Fibroblast of upper back skin (primary cell): ENCODE measurements at places on chromosomes 5 and 9.

DNA sequence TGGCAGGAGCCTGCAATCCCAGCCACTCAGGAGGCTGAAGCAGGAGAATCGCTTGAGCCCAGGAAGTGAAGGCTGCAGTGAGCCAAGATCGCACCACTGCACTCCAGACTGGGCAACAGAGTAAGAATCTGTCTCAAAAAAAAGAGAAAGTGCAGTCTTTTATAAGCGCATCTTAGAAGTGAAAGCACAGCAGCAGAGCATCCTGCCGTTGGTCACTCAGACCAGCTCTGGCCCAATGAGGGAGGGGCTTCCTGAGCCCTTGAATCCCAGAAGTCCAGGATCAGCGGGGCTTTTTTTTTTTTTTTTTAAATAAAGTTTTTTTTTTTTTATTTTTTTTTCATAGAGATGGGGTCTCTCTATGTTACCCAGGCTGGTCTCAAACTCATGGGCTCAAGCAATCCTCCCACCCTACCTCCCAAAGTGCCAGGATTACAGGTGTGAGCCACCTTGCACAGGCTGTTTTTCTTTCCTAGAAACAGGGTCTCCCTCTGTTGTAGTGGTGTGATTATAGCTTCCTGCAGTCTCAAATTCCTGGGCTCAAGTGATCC, 42.3 kb downstream of the NAIF1 start:
- no peak for DNase-seq

DNA sequence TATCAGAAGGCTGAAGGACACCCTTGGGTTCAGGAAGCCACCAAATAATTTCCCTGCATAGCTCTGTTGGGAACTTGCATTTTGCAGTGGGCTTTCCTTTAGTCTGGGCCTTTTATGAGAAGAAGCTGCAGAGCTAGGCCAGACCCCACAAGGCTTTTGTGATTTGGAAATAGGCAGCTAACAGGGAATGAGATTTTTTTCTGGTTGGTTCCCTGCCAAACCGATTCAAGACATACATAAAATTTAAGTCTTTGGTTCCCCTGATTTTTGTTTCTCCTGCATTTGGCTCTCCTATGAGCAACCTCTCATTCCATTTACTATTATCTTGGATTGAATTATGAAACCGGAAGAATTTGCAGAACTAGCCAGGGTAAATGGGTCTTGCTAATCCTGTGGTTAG, 81.5 kb upstream of the PTCH1 start:
- no peak for DNase-seq

GRCh38 chr5:159467666-159468065, 137.4 kb upstream of the IL12B start:
- no peak for DNase-seq

DNA sequence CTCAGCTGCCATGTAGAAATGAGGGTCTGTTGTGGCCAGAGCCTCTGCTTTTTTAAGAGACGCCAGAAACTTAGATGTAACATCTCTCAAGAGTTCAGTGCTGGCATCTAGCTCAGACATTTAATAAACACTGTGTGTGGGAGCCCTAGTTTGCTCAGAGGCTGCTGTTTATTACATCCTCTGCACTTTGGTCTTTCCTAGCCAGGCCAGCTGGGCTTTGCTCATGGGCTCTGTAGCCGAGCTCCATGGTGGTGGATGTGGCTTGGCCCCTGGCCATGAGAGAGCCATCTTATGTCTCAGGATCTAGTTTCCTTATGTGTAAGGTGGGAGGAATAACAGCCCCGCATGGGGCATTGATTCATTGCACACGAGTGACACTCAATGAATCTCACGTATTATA, 30.0 kb downstream of the ARHGEF37 start:
- DNase-seq = peak; percentile 70

- peak; percentile 8 for DNase-seq
Measured at GRCh38 chr5:120255214-120255613, 208.9 kb upstream of the PRR16 start.

DNA sequence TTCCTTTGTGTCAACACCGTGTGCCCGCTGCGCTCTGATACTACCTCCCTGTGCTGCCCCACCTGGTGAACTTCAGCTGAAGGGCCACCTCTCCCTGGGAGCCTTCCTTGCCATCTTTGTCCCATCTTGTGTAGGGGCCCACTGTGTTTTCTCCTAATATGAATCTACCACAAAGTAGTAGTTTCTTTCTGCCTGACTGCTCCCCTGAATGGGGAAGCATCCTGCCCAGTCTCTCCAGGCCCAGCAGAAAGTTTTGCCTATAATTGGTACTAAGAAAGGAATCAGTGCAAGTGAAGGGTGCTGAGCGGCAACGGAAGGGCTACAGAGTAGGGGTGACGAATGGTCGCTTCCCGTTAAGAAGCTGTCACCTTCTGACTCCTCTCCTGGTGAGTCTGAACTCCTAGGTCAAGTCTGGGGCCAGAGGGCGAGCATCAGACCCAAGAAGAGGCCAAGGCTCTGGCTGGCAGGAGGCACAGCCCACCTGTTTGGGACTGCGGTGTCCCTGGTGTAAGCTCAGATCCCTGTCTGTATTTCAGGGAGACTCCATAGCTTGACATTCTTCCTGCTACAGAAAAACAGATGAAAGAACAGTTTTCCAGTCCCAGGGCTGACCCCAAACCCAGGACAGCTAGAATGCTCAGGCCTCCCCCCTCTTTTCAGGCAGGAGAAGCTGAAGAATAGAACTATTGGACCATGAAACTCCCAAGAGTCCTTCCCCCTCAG, 24.1 kb downstream of the WWC1 start:
- no peak for DNase-seq

GRCh38 chr9:133162861-133163503, 732 bp downstream of the GBGT1 start:
- DNase-seq = no peak

- no peak for DNase-seq
Measured at GRCh38 chr5:61630908-61631307, 298.9 kb downstream of the ZSWIM6 start.

GRCh38 chr5:13987843-13988464, 43.5 kb upstream of the DNAH5 start:
- DNase-seq = peak; percentile 73

DNA sequence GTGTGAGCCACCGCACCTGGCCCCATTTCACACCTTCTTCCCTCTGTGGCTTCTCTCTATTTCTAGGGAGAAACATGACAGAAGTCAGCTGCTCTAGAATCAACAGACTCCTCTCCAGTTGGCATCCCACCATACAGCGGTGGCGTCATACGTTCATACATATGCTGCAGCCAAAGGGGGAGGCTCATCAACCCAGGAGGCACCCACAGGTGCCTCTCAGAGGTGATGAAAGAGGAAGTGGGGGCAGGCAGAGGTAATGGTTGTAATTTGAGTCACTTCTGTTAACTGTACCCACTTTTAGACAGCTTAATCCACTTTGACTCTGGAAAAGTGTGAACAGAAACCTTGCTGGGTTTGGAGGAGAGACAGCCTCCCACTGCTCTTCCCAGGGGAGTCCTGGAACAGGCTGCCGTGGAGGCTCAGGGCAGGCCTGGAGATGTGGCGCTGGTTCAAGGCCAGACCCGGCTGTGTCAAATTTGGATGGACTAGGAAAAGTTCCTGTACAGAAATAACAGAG, 47.3 kb upstream of the SUB1 start:
- no peak for DNase-seq
